ENCODE measurements at places on chromosomes 4 and X.

GRCh38 chr4:165403637-165404036 lies 24.8 kb downstream of the CPE start:
- DNase-seq, result no peak

- DNase-seq, result no peak
Observed at GRCh38 chr4:118767109-118767508, 68.8 kb downstream of the SEC24D start.

GRCh38 chr4:1933700-1934099 lies 62.5 kb downstream of the NSD2 start:
- no peak for DNase-seq

DNA sequence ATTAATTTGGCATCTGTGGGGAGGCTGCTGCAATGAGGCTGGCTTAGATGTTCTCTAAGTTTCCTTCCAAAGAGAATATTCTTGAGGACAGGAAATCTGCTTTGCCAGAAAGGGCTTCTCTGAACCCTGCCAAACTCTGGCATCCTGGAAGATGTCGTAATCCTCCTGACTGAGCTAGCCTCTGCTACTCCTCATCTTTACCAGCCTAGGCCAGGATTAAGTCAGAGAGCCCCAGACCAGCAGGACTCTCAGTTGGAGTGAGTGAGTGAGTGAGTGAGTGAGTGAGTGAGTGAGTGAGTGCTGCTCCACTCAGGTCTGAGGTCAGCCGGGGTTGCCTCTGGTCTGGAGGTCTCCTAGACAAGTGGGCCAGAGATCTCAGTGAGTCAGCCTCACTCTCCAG lies 104.9 kb upstream of the SOD3 start:
- no peak for DNase-seq

GRCh38 chrX:38183596-38183995 lies 37.1 kb downstream of the SRPX start:
- no peak for DNase-seq

DNA sequence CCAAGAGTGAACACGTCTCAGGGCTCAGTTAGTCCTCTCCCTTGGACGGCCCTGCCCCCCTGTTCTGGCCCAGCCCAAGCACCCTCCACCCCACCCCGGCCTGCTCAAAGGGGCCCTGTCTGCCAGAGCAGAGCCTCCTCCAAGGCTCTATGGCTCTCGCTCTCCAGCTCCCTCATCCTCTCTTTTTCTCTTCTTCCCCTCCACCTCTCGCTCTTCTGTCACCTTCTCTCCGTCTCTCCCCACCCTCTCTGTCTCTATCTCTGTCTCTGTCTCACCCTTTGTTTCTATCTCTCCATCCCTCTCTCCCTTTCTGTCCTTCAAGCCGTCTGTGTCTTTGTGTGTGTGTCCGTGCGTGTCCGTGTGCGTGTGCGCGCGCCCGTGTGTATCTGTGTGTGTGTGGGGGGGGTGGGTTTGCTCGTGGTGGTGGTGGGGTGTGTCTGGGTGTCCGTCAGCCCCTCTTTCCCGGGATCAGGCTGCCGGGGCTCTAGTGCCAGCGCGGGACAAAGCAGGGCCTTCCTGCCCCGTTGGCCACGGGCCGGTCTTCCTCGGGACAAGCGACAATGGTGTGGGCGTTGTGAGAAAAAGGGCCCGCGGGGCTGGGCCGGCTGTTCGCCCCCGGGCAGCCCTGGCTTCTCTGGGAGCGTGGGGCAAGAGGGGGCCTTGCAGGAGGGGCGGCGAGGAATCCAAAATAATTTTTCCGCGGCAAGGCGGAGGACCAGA lies 8.7 kb downstream of the FRG2 start:
- DNase-seq, result no peak

- DNase-seq, result no peak
Observed at GRCh38 chrX:39591099-39591498, 506.7 kb downstream of the BCOR start.

DNA sequence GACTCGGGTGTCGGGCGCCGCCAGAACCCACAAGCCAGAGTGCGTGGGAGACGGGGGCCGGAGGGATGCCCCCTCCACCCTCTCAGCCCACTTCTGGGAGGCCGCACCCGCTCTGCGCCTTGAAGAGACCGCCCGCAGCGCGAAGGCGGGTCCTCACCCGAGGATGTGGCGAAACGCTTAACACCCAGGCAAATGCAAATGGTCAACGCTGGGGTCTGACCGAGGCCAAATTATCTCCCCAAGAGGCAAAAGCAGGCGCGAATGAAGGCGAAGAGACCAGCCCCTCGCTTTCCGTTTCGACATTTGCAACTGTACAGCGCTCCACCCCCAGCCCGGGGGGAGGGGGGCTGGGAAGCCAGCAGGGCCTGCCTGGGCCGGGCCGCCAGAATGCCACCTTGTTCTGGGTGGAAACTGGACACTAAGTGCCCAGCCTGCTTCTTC lies 137.7 kb upstream of the ZIC3 start:
- no peak for DNase-seq

- no peak for DNase-seq
Observed at GRCh38 chr4:46937493-46937892, 28.4 kb upstream of the COX7B2 start.

DNA sequence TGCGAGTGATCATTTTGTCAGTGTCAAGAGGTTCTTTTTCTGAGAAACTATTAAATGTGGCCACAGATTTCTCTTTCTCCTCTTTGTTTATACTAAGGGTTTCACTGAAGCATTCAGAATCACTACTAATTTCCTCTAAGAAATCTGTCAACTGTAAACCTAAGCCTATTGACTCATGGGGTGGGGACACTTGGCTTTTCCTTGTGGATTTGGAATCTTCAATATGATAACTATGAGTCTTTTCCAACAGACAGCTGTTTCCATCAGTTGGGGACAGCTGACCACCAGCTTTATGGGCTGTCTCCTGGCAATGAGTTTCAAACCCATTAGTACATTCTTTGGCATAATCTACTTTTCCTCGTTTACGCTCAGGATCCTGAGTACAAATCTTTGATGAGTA lies 13.8 kb downstream of the PGRMC1 start:
- DNase-seq, result no peak

DNA sequence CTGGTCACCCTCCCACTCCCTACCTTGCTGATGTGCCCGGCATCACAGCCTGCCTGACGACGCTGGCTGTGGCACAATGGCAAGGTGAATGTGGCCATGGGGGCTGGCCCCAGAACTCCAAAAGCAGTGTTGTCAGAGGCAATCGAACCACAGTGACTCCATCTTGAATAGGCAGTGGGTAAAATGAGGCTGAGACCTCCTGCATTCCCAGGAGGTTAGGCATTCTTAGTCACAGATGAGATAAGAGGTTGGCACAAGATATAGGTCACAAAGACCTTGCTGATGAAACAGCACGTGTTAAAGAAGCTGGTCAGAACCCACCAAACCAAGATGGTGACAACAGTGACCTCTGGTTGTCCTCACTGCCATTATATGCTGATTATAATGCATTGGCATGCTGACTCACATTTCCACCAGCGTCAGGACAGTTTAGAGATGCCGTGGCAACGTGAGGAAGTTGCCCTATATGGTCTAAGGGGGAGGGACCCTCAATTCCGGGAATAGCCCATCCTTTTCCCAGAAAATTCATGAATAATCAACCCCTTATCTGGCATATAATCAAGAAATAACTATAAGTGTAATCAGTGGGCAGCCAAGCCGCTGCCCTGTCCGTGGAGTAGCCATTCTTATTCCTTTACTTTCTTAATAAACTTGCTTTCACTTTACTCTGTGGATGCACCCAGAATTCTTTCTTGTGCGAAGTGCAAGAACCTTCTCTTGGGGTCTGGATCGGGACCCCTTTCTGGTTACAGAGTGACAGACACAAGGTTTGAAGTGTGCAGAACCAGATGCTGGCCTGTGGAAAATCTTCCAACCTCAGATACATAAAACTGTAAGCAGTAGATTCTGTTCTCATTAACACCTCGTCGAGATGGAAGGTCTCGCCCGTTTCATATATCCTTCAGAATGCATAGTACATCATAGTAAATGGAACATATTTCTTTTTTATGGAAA lies 26.8 kb upstream of the CLDN24 start:
- no peak for DNase-seq

DNA sequence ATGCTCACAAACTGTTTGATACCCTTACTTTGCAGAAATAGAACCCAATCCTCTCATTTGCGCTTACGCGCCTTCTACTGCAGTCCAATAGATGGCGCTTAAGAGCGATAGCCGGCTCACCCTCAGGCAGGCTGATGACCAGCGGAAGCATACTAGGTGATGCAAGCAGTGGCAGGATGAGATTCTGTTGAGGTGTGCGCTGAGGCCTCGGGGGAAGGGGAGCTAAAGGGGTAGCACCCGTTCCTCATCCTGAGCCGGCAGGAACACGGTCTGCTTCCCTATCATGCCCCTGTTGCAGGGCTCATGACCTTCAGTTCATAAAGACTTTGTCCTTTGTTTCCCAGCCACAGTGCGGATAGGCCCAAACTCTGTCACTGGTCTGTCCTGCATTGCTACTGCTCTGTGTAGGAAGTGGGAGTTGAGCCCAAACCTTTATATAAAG lies 628.9 kb downstream of the TLL1 start:
- no peak for DNase-seq

DNA sequence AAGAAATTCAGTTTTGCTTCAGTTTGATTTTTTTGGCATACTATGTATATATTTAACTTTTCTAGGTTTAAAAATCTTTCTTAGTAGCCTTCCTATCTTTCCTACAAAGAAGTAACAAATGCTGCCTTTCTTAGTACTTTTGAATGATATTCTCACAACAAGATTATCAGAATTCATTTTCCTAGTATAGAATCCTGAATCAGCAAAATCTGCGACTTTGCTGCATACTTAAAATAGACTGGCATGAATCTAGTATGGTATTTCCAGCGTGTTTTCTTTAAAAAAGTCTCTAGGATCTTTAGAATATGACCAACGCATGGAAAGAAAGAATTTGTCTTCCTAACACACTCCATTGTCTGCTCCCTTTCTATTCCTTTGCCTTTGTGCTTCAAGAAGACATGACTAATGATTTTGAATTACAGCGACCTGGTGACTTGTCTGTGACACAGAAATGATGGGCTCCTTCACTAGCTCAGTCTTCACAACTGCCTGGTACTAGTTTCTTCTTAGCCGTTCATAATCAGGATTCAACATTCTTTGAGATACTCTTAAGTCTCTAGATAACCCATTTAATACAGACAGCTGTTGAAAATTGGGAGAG lies 349.8 kb downstream of the PPARGC1A start:
- no peak for DNase-seq

- no peak for DNase-seq
Observed at GRCh38 chr4:61248705-61249104, 48.6 kb downstream of the ADGRL3 start.

DNA sequence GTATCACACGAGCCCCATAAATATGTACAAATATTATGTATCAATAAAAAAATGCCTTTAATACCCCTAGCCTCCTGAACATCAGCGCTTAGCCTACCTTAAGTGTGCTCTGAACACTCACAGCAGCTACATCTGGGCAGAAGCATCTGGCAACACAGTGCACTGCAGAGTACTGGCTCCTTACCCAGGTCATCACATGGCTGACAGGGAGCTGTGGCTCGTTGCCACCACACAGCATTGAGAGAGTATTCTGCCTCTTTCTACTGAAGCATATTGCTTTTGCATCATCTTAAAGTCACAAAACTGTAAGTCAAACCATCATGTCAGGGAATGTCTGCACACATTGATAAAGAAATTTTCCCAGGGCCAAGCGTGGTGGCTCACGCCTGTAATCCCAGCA lies 55.2 kb downstream of the TRIML1 start:
- no peak for DNase-seq

DNA sequence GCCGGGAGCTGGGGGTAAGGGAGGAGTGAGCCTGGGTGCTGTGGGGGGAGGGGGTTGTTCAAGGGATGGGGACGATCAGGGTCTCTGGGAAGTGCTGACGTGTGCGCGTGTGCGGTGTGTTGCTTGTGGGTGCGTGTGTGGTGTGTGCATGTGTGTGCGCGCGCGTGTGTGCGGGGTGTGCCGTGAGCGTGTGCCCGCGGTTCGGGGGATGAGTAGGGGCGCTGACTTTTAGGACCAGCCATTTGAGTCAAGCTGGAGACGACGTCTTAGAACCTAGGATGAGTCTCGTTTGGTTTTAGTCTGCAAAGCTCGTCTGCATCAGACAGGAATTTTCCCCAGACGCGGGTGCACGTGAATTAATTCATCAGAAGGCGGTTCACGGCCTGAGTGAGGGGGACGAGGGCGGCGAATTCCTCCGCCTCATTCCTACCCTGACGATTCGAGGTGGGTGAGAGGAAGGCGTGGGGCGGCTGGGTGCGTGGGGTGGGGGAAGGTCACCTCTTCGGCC lies 950 bp upstream of the TMEM271 start:
- no peak for DNase-seq

- no peak for DNase-seq
Observed at GRCh38 chrX:136322064-136322463, 21.3 kb downstream of the ADGRG4 start.

- no peak for DNase-seq
Observed at GRCh38 chr4:85514783-85515182, 39.8 kb downstream of the ARHGAP24 start.

DNA sequence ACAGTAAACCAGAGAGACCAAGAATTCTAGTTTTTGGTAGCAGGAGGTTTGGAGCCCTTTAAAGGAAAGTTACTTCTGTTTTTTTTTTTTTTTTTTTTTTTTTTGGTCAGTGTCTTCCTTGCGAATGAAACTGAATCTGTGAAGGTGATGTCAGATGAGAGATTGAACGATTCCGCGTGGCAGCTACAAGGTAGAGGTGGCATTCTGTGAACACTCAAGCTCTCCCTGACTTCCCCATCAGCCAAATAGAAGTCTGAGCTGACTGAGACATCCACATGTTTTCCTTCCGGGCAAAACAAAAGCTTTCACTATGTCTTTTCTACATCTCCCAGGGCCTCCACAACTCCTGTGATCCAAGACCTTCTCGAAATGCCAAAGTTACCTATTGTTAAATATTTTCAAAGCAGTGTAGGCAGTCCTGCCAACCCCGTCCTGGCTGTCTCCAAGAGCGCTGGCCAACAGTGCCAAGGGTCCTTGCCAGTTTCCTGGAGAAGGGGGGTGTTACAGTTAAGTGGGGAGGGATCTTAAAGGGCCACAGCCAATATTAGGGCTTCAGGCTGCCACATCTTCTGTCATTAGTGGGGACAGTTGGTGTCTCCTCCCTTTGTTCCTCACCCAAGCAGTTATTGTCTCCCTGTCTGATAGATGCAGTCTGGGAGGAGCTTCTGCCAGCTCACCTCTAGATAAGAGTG lies 102.9 kb upstream of the SLC34A2 start:
- DNase-seq, result no peak

All from effector memory CD8-positive, alpha-beta T cell (primary cell).